Activated naive CD4-positive, alpha-beta T cell (primary cell): ENCODE measurements at places on chromosomes 11 and 22.

GRCh38 chr11:17658211-17658610 is 61.2 kb upstream of the MYOD1 start:
- no peak for DNase-seq

GRCh38 chr11:73991471-73992006 is 8.9 kb upstream of the UCP2 start:
- no peak for DNase-seq

DNA sequence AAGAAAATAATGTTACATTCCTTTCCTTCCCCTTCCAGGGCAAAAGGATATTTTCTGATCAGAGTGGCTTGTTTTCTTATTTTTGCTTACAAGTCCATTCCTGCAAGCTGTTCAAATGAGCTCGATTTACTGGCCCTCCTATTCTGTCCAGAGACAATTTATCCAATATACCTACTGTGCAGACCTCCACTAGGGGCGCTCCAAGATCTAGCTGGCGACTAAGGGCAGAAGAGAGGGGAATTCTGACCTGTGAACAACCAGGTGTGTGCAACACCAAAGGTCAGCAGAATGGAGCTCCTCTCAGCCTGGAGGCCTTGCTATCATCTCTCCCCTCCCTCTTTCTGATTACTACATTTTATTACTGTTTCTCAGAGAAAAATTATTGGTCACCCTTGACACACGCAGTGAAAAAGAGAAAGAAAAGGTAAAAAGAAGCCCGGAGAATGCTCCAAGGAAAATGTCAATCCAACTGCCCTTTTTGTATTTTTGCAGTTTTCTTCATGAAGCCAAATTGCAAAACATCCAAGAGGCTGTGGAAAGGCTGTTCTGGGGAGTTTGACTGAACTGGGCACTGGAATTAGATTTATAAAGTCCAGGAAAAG is 3.2 kb downstream of the SEZ6L start:
- DNase-seq, result no peak

GRCh38 chr11:70915158-70915985 is 337.0 kb downstream of the SHANK2 start:
- DNase-seq, result no peak

DNA sequence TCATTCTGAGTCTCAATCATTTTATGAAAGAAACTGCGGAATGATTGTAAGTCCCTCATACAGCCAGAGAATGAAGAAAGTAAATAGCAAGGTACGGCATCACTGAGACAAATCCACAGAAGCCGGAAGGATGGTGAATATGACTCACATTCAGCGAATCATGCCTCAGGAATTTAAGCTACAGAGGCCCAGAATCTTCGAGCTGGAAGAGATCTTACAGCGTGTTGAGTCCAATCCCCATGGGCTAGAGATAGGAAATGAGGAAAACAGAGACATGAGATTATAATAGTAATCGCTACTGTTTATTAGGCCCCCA is 173.2 kb downstream of the KIF18A start:
- no peak for DNase-seq

- DNase-seq, result no peak
These were observed 43.6 kb upstream of the DBX1 start for GRCh38 chr11:20203831-20204230.

DNA sequence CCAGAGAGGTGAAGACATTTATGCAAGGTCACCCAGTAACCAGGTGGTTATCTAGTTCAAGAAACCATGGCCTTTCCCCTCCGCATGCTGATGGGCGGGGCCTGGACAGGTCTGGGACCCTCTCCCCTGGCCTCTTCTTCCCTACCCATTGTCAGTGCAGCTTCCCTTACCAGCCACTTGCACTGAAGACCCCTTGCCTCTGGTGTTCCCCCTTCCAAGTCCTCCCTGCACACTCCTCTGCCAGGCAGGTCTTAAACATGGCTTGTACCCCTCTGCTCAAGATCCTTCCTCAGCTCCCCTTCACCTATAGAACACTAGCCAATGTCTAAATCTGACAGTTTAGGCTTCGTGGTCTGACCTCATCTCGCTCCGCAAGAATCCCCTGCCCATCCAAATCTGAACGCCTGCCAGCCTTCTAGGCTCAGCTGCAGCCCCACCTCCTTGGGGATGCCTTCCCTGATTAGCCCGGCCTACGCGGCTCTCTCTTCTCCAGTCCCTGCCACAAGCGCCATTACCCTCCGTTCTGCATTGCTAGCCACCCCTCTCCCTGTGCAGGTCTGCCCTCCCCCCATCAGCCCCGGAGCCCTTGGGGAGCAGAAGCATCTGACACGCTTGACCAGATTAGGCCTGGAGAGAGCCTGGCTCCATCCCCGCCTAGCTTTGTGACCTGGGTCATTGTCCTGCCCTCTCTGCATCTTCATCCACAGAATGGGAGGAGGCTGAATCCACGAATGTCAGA is 213.8 kb downstream of the DSCAML1 start:
- no peak for DNase-seq

GRCh38 chr11:133778161-133778560 is 67.2 kb downstream of the SPATA19 start:
- DNase-seq, result no peak

- no peak for DNase-seq
These were observed 24.9 kb downstream of the SLC43A1 start for GRCh38 chr11:57490456-57491248.

DNA sequence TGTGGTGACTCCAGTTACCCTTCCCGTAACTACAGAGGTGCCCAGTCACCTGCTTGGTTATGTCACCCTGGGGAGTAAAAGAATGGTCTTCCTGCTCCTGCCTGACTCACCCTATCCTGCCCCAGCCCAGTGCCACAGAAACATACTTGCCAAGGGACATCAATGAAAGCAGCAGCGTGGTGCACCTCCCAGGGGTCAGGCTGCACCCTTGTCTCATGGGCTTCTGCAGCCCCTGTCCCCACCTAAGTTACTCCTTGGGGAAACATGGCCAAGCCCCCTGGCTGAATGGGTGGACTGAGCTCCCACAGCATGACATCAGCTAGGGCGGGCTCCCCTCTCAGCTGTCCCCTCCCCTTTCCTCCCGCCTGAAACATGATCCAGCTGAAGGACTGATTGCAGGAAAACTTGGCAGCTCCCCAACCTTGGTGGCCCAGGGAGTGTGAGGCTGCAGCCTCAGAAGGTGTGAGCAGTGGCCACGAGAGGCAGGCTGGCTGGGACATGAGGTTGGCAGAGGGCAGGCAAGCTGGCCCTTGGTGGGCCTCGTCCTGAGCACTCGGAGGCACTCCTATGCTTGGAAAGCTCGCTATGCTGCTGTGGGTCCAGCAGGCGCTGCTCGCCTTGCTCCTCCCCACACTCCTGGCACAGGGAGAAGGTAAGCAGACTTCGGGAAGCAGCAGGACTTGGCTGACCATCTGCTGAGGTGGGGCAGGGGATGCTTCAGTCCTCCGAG is at the start of gene HTR3A:
HTR3A (plus strand) TSS at position 368 of the 730 bp plus-strand sequence; CDS start at position 586, 218 bp downstream.
- DNase-seq, result no peak

- no peak for DNase-seq
These were observed 165.1 kb upstream of the NCAM1 start for GRCh38 chr11:112795911-112796649.

- no peak for DNase-seq
These were observed 296.4 kb downstream of the ETS1 start for GRCh38 chr11:128291007-128291406.

- no peak for DNase-seq
These were observed 21.3 kb downstream of the TNKS1BP1 start for GRCh38 chr11:57303280-57303989.

DNA sequence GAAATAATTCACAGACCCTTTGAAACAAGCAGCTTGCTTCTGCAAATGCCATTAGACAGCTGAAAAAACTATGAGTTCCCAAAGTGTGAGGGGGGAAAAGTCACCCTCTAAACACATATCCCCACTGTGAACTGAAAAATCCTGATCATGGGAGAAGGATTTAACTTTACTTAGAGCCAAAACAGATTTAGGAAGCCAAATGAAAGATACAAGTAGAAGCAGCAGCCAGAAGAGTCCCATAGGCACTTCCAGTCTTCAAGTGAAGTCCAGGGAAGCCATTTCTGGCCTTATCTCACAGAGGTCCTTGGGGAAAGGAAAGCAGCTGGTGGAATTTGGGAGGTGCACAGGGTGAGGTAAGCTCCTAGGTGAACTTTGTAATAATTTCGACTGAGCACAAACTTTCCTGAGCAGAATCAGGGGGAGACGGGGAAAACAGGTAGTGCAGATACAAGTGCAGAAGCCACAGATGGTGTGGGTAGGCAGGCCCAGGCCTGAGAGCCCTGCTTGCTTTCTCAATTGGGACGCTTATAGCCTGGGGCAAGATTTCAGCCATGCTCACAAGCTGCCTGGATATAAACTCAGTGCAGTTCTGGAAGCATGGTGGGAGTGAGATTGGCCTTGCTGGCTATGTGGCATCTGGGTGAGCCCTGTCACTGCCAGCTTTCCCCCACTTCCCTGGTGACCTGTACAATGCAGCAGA is 44.8 kb downstream of the GAS2 start:
- DNase-seq, result no peak

- DNase-seq, result no peak
These were observed 66.6 kb upstream of the RDX start for GRCh38 chr11:110362971-110363509.

DNA sequence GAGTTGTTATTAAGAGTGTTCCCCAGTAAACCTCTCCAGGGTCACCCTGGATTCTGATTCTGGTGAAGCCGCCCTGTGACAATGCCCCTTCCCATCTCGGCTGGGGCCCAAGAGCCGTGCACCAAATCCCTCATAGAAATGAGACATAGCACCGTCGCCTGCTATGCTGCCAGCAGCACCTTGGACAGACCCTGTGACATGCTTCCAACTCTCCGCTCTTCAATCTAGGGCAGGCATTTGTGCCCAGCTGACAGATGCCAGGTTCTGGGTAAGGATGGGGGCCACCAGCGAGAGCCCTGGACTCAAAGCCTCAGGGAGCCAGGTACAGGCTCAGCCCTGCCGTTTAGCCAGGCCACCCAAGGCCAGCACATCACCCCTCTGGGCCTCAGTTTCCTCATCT is 55.8 kb upstream of the TCF20 start:
- no peak for DNase-seq

- DNase-seq, result no peak
These were observed 16.8 kb downstream of the SLC22A25 start for GRCh38 chr11:63226488-63227114.

GRCh38 chr11:1574238-1574932 is 2.3 kb upstream of the DUSP8 start:
- no peak for DNase-seq

- DNase-seq, result no peak
These were observed 14.0 kb downstream of the LAYN start for GRCh38 chr11:111554532-111554931.

DNA sequence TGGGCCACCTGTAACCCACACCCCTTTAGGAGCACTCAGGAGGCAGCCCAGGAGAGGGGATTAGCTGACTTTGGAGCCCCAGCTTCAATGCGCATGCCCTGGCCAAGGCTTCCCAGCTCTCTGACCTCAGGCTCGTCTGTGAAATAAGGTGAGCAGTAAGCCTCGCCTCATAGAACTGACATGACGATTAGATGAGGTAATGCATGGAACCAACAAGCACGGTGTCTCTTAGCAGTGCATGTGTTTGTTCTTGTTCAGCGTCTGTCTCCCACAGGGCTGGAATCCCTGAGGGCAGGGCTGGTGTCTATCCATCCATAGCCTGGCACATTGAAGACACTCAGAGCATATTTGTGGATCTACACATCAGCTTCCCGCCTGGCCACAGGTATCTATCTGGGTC is 415.4 kb downstream of the MN1 start:
- DNase-seq, result no peak

DNA sequence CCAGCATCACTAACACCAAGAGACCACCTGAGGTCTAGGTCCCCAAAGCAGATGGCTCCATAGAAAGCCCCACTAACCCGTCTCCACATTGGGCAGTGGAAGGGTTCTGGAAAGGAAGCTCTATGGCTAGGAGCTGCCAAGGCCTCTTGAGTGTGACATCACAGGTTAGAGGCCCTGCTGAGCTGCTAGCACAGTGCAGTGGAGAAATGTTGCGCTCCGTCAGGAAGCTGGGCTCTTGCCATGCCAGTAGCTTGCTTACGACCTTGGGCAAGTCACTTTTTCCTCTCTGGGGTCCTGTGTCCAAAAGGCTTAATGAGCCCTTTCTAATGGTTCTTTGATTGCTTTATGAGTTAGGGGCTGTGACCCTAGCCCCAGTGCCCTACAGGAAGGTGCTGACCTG is 10.6 kb downstream of the PIK3IP1 start:
- peak; percentile 10 for DNase-seq

- no peak for DNase-seq
These were observed 3.1 kb downstream of the AP1B1 start for GRCh38 chr22:29385151-29385704.

DNA sequence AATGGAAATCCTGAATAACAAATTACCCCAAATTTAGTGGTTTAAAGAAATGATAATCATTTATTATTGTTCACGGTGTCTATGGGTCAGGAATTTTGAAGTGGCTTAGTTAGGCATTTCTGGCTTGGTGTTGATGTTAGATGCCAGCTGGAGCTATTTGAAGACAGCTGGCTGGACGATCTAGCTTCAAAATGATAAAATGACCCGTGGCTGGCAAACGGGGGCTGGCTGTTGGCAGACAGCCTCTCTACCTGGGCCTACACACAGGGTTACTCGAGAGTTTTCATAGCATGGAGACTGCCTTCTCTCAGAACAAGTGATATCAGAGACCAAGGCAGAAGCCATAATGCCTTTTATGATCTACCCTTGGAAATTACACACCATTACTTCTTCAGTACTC is 285.2 kb downstream of the METTL15 start:
- no peak for DNase-seq

DNA sequence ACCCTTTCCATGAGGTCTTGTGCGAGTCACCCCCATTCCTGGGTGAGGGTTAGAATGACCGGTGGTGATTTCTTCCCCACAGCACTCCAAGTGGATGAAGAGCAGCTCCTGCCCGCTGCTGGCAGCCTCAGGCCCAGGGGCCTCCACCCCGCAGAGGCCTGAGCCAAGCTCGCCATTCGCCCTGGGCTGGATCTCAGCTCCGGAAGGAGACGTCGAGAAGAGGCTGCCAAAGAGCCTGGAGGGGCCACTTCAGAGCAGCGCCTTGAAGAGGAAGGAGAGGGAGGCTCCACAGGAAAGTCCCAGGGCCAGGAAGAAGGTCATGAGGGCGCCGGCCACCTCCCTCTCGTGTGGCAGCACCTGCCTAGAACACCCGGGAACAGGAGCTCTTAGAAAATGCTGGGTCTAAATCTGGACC is 8.4 kb downstream of the SLC29A2 start:
- DNase-seq, result no peak

- DNase-seq, result no peak
These were observed 418.6 kb downstream of the FAM181B start for GRCh38 chr11:82315093-82315492.

- DNase-seq, result no peak
These were observed 670 bp downstream of the SC5D start for GRCh38 chr11:121293288-121293594.
